Ureter (tissue), 1 donor: ENCODE measurements at places on chromosomes 1 and 21. TPM values are rescaled to one million over a fixed set of nuclear protein-coding genes. Genes with fewer than 3 reads are reported as not detected.

DNA sequence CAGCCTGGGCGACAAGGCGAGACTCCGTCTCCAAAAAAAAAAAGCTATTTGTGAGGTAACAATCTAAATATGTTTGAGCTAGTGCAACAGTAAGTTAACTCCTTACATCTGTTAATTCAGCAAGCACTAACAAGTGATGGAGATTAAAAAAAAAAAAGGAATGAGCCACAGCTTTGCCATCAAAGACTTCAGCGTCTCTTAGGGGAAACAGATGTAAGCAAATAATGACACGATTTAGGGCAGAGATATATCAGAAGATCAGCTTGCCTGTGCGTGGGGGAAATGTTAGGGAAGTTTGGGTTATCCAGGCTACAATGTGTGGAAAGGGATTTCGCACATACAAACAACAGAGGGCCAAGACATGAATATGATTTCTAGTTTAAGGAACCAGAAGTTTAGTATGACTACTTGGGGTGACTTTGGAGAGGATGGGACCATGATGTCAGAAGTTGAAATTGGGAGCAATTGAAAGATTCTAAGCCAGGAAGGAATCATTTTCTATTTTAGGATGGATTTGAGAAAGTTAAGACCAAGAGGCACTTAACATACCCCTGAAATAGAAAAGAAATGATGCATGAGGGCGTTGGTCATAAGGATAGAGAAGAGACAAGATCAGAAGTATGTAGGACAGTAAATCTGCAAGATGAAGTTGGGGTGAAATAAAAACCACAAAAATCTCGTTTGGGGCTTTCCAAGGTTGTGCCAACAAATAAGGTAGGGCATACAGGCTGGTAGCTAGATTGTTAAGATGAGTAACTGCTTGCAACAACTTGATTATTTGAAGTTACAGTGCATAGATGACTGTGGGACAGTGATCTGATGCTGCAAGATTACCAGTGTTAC, 2.4 kb upstream of the BRWD1 start:
- no peak for DNase-seq

GRCh38 chr21:46557469-46557868, 47.4 kb downstream of the S100B start:
- DNase-seq, result peak; percentile 34

- DNase-seq, result no peak
Observed at GRCh38 chr1:34166191-34166624, 1.2 kb upstream of the CSMD2 start.

DNA sequence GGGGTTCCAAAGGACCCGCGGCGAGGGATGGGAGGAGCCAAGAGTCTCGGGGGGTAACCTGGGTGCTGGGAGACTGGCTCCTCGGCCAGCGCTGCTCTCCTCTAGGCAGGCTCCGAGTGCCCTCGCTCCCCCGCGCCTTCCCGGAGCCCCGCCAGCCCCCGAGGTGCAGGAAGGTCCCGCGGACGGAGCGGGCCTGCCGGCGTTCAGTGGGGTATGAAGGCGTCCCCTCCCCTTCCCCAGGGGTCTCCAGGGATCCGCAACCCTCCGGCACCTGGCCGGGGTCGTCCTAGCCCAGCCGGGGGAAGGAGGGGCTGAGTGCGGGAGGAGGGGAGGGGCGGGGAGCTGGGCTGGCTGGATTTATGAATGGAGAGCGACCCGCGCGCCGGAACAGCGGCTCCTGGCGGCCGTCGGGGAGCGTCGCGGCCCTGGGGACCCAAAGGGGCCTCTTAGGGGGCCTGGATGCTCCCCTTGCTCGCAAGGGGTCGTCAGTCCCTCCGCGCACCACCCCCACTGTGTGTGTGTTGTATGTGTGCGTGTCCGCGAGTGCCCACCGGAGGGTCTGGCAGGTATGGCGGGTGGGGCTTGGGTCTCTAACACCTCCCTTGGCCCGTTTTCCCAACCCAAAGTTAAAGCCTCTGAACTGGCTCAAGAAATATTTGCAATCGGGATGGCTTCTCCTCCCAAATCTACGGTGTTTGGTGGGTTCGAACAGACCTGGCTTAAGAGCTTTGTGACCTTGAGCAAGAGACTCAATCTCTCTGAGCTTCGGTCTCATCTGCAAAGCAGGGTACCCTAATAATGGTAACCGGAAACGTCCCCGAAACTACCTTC, 642 bp downstream of the HCRTR1 start:
- peak; percentile 43 for DNase-seq

DNA sequence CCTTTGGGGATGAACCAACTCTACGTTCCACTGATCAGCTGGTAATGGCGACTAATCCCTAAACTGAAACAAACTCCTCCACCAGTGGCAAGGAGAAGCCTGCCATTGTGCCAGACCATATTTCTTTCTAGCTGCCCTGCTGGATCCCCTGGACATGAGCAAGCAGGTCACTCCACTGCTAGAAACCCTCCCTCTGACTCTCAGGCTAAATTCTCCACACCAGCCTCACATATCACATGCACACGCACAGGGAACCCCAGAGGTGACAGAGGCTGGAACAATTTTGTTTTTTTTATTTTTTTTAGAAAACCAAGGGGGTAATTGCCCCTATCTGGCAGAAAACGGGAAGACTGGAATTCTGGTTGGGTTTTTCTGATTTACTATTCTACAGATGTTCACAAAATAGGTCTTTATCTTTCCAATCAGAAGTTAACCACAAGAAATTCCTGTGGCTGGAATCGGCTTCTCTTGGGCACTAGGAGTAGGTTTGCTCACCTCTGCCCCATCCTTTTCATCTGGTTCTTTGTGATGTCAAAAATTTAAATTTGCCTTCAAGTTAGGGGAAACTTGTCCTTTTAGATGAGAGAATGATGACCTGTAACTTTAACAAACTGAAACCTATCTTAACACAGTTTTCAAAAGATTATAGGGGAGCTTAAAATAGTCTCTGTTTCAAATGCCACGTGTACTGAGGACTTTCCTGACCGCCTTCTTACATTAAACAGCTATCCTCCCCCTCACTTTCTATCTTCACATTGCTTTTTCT, 258.1 kb downstream of the SDCCAG8 start:
- no peak for DNase-seq

- no peak for DNase-seq
Observed at GRCh38 chr1:3292051-3292722, 162.3 kb upstream of the ARHGEF16 start.

GRCh38 chr1:108708691-108709660, 3.7 kb upstream of the FNDC7 start:
- no peak for DNase-seq

DNA sequence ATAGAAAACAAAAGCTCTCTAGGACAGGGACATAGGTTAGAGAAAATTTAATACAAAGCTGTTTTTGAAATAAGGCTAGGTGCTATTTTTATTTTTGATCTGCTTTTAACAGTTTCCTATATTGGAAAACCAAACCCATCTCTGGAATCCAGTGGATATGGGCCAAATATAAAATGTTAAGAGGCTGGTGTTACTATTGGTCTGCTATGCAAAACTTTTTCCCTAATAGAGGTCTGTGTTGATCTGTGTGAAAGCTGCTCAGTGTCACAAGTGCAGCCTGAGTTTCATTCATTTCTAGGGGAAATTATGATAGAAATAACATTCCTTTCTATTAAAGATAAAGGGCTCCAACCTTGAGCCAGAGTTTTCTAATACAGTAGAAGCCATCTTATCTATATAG, 116.4 kb downstream of the OLFML2B start:
- no peak for DNase-seq

DNA sequence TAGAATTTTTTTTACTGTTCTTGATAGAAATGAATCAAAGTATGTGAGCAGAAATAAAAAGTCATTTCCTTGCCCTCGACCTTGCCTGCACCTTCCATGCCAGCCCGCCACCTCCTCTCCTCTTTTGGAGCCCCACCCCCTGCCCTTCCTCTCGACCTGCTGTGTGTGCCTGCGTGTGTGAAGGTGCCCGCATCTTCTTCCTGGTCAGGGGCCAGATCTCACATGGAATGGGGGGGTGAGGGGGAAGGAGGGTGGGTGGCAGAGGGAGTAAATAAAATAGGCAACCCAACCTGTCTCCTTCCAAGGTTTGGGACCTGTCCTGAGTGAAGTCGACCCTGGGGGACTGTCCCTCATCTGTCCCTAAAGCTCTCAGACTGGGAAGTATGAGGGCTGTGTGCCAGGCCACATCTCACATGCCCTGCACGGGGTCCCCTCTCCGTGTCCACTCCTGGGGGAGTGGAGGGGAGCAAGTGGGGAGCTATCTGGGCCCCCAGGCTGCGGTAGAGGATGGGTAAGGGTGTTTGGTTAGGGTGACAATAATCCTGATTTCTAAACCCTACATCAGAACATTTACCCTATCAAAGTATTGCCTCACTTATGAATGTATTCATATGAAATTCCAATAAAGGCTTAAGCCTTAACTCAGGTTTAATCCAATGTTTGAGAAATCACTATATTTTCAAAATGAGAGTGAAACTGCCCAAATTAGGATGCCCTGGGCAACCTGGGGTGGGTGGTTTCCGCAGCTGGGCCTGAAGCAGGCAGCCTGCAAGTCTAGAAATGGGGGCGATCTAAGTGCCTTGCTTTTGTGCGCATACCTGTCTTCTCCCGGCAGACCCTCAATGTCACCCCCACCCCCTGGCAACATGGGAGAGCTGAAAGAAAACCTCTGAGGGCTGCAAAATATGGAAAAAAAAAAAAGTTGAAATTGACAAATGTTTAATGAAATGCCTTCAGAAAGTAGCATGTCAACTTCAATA, 15.4 kb downstream of the AMPD2 start:
- peak; percentile 38 for DNase-seq

DNA sequence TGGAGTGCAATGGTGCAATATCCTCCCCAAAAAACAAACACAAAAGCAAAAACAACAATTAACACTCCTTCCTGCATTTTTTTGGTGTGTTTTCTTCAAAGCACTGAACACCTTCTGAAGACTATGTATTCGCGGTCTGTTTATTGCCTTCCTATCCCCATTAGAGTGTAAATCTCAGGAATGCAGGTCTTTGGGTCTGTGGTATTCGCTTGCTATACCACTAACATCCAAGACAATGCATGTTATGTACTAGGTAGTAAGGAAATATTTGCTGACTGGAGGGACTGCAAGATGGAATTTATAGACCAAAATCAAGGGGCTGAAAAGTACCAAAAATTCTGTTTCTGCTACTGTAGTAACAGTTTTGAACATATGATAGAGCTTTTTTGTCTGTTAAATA, 299.4 kb downstream of the RYR2 start:
- DNase-seq, result no peak

DNA sequence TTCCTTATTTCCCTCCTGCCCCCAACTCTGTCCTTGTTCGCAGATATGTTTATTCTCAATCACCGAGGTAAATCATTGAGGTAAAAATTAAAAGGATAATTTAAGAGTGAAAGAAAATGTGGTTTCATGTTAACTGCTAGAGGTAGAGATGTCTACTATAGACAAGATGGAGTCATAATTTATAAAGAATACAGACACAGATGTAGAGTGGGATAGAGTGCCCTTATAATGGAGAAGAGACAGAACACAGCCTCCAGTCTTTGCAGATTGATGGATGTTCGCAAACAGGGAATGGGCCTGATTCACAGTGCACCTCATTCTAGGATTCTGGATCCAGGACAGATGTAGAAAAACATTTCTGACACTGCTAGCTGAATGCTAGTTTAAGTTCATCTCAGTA, 139.1 kb upstream of the SERTAD4 start:
- DNase-seq, result no peak

GRCh38 chr1:229111703-229112319, 159.1 kb upstream of the RAB4A start:
- DNase-seq, result no peak

DNA sequence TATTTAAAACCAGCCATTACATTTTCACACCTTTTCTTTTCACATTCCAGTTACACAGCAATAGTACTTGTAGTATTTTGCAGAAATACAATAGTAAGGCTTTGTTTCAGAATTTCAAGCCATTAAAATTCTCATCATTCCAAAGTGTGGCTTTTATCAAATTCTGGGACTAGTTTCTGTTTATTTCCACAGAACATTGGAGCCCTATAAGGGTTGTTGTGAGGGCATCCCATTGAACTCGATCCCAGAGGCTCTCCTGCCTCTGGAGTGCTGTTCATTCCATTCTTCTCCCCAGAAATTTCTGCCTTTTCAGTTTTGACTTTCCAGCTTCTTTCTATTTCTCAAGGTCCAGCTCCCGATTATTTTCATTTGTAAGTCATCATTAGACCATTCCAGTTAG, 645.5 kb downstream of the ADGRL2 start:
- DNase-seq, result no peak

DNA sequence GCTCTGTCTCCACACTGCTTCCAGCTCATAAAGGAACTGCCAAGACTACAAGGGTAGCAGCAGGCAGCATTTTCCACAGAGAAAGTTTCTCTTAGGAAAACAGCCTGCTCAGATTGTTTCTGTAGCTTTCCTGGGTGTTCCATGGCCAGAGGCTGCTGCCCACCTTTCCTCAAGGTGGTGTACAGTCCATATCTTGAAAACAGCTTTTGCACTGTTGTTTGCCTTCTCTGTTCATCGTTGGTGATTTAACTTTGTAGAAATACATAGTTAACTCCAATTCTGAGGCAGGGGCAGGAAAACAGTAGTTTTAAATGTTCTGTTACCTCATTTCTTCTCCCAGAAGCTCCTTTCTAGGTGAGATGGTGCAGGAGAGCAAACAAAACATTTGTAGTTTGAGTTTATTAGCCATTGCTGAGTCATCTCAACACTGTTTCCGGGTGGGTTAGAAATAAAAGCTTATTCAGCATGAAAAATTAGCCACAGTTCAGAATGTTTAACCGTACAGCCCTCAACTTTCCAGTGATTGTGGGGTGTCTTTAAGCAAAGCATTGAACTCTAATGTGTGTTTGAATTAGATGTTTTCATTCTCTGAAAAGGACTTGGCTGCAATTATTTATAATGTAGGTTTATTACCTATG, 41.7 kb downstream of the DIP2A start:
- no peak for DNase-seq

DNA sequence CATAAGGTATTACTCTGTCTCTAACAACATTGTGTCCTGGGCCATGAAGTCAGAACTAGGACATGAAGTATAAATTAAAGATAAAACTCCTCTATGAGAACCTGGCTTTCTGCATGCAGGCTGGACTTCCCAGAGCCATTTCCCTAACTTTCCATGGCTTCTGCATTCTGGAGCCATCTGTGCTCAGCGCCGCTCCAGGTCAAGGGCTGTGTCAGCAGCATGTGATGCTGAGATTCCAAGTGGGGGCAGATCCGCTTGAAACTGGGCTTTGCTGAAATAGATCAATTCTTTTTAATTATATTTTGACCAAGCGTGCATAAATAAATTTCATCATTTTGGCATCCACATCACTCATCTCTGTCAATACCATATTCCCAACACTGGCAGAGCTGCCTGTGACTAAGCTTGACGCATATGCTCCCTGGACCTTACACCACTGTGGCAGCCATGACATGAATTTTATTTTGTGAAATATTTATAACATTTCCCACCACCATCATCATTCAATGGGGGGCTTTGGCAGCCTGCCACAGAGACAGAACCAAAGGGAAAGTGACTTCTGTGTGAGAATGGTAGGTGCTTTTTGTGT, 110.4 kb upstream of the KCNK1 start:
- no peak for DNase-seq

BRINP3 gene
- not detected for total RNA-seq

ADAMTSL4 gene
- 48.2 TPM for total RNA-seq

CGN gene
- total RNA-seq, result 67.4 TPM

SUSD4 gene
- total RNA-seq, result 21.9 TPM

LCE1E gene
- not detected for total RNA-seq

PRSS38 gene
- total RNA-seq, result not detected

CXADR gene
- total RNA-seq, result 80.8 TPM

COL8A2 gene
- total RNA-seq, result 8.0 TPM

OR6K3 gene
- total RNA-seq, result not detected

TRIM63 gene
- 0.49 TPM for total RNA-seq

LCE3A gene
- not detected for total RNA-seq

GBP6 gene
- total RNA-seq, result not detected

EPHX1 gene
- 116 TPM for total RNA-seq

SLC25A33 gene
- 3.9 TPM for total RNA-seq

SLC30A2 gene
- 20.6 TPM for total RNA-seq

MSH4 gene
- 0.55 TPM for total RNA-seq

UBE2J2 gene
- total RNA-seq, result 59.8 TPM
